ENCODE measurements at places on chromosomes 12 and 14.
A peak's percentile ranks its signal among the peaks of the same experiment; 100 is the strongest.

- DNase-seq = no peak
Observed at GRCh38 chr12:83514372-83514771, 827.7 kb downstream of the TMTC2 start.

DNA sequence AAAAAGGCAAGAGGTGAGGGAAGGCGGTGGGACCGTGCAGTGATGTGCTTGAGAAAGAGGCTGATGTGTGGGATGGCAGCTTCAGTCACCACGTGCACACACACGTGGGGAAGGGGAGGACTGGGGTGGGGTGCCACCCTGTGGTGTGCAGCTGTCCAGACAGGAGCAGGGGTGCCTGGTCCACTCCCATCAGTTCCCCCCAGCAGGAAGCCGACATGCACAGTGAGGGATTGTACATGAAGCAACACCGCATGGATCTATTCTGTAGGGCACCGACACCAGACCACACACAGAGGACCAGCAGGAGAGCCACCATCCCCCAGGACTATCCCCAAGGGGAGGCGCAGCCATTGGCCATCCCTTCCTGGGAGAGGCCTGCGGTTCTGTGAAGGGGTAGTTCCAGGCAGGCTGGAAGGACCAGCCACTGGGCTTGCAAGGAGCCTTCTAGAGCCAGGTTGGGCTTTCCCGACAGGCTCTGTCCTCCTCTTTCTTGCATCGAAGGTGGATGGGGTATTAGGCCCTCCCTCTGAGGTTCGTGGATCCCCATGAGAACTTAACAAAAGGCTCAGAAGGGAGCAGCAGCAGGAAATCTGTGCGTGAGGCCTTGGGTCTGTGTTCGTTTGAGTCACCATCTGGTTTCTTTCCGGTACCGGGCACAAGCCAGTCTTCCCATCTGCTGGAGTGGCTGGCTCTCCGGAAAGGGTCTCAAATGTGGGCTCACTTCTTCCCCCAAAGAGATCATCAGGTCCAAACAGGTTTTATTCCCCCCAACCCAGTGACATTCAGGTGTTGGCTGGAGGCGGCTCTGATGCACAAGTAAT lies 59.8 kb downstream of the PLEKHG3 start:
- DNase-seq = no peak

DNA sequence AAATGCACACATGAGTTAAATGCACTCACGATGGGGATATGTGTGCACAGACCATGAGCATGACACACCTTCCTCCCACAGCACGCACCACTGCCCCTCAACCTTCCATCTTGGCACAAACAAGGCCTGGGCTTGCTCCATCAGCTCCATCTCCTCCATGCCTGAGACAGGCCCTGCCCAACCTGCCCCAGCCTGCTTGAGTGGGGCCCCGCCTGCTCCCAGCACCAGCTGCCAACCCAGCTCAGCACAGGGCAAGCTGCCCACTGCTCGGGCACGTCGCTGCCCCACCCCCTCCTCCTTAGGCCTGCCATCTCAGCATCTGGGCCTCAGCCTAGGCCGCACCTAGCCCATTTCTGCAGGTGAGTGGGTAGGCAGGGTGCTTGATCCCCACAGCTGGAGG lies 27.6 kb upstream of the KRT78 start:
- DNase-seq = no peak

- no peak for DNase-seq
Observed at GRCh38 chr12:71892059-71892458, 46.6 kb upstream of the TPH2 start.

DNA sequence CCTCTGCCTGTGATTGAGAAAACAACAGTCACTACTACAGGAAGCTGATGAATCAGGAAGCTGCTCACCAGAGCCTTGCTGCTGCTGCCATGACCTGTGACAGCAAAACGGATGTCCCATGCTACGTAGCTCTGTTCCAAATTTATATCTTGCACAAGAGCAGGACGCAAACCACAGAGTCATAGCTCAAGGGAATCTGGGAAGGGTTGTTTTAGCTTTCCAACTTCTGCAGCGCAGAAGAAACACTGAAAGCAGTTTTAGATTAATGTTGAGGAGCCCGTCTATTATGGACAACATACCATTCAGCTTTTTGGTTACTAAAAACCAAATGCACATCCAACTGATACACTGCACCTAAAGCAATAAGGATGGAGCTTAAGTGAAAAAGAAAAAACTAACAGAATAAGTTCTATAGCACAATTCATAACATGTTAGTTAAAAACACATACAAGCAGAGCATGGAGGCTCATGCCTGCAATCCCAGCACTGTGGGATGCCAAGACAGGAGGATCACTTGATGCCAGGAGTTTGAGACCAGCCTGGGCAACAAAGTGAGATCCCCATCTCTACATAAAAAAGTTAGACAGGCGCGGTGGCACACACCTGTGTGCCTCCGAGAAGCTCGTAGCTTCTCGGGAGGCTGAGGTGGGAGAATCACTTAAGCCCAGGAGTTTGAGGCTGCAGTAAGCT lies 1.7 kb upstream of the ANKRD33 start:
- DNase-seq = no peak

DNA sequence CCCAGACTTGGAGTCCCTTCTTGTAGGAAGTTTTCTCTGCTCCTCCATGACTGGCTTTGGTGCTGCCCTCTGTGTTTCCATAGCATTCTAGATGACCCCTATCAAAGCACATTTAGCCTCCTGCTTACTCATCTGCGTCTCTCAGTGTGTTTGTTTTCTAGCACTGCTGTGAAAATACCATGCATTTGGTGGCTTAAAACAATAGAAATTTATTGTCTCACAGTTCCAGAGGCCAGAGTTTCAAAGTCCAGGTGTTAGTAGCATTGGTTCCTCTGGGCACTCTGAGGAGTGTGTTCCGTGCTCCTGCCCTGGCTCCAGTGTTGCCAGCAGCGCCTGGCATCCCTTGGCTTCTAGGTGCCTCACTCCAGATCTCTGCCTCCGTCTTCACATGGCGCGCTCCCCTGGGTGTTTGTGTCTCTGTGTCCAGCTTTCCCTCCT lies 86.1 kb downstream of the CACNA1C start:
- no peak for DNase-seq

- DNase-seq = no peak
Observed at GRCh38 chr12:124747426-124748161, 116.1 kb downstream of the SCARB1 start.

- DNase-seq = no peak
Observed at GRCh38 chr12:42240131-42240750, 2.2 kb upstream of the YAF2 start.

GRCh38 chr12:16027002-16027401 lies 115.9 kb downstream of the DERA start:
- no peak for DNase-seq

GRCh38 chr14:48788771-48789170 lies 797.4 kb downstream of the RPS29 start:
- peak; percentile 1 for DNase-seq

DNA sequence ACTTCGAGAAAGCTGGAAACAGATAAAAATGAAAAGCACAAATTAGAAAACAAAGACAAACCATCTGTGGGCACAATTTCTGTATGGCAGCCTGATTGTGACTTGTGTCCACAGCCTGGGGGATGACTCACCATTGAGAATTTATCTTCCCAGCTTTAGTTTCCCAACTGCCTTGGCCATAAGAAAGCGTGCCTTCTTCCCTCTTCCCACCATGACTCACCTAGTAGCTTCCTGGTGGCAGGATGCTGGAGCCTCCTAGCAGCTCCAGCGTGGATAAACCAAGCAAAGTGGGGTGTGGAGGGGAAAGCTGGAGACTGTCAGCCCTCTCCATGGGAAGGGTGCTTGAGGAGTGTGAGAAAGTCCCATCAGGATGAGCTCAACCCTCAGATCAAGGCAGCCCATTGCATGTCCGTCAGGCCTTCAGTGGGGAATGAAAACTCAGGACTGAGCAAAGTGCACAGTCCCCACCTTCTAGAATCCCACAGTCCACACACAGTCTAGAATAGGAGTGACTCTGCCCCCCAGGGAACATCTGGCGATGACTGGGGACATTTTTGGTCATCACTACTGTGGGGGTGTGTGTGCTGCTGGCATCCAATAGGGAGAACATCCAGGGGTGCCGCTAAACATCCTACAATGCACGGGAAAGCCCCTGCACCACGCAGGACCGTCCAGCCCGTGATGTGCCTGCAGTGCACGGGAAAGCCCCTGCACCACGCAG lies 22.4 kb upstream of the SERPINA6 start:
- no peak for DNase-seq

DNA sequence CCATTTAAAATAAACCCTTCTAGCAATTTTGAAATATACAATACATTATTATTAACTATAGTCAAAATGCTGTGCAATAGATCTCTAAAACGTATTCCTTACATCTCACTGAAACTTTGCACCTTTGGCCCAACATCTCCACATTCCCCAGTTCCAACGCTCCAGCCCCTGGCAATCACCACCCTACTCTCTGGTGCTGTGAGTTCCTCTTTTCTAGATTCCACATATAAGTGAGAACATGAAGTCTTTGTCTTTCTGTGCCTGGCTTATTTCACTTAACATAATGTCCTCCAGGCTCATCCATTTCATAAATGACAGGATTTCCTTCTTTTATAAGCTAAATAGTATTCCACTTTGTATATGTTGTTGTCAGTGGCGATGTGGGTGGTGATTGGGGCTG lies 194.7 kb upstream of the RTL1 start:
- no peak for DNase-seq

All from nephron progenitor cell (in vitro differentiated cells).